ENCODE measurements at places on chromosomes 4 and X.

DNA sequence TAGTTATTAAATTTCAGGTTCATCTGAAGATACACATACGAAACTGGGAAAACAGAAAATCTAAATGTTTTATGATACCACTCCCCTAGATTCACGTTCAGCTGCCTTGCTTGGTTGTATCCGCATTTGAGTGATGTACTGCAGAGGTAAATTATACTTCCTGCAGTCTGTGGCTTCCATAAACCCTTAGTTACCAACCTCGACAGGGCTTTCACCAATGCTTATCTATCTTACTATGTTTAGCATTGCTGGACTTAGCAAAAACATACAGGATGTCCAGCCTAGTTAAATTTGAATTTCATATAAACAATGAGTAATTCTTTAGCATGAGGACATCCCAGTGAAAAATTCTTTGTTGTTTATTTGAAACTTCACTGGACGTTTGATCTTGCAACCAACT, 108.8 kb downstream of the TMA16 start:
- H3K4me3 ChIP-seq: no peak overlapping the region
- no peaks in the 10 kb centered on the region for H3K4me1 ChIP-seq
- H3K27ac ChIP-seq: no peak overlapping the region
- no peaks in the 10 kb centered on the region for H3K36me3 ChIP-seq
- no peaks in the 10 kb centered on the region for H3K27me3 ChIP-seq

DNA sequence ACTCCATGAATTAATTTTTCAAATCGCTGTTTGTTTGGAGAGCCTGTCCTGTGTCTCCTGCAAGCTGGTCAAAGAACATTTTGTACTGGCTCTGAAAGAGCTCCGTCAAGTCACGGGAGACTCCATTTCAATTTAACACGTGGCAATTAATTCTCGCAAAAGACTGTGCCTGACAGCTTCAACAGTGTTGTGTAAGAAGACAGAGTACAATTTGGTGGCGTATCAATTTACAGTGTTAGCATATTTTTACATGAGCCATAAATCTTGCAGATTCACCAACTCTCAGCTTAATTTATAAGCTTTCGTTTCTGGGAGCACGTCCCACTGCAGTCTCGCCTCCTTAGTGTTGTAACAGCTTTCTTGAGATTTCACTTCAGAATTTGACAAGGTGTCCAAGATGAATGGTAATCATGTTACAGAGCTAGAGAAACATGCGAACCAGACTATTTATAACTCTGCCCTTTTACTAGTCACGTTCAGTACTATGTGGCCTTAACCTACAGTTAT, 70.8 kb downstream of the RWDD4 start:
- no peak overlapping the region for H3K4me3 ChIP-seq
- H3K4me1 ChIP-seq: peaks cover 31% of the 10 kb centered on the region
- no peak overlapping the region for H3K27ac ChIP-seq
- DNase-seq: peak; percentile 83
- H3K36me3 ChIP-seq: no peaks in the 10 kb centered on the region
- peaks cover 11% of the 10 kb centered on the region for H3K27me3 ChIP-seq

GRCh38 chr4:40575846-40576245, 53.8 kb downstream of the RBM47 start:
- no peaks in the 10 kb centered on the region for H3K36me3 ChIP-seq
- H3K27me3 ChIP-seq: no peaks in the 10 kb centered on the region
- H3K4me3 ChIP-seq: no peak overlapping the region
- H3K4me1 ChIP-seq: no peaks in the 10 kb centered on the region

DNA sequence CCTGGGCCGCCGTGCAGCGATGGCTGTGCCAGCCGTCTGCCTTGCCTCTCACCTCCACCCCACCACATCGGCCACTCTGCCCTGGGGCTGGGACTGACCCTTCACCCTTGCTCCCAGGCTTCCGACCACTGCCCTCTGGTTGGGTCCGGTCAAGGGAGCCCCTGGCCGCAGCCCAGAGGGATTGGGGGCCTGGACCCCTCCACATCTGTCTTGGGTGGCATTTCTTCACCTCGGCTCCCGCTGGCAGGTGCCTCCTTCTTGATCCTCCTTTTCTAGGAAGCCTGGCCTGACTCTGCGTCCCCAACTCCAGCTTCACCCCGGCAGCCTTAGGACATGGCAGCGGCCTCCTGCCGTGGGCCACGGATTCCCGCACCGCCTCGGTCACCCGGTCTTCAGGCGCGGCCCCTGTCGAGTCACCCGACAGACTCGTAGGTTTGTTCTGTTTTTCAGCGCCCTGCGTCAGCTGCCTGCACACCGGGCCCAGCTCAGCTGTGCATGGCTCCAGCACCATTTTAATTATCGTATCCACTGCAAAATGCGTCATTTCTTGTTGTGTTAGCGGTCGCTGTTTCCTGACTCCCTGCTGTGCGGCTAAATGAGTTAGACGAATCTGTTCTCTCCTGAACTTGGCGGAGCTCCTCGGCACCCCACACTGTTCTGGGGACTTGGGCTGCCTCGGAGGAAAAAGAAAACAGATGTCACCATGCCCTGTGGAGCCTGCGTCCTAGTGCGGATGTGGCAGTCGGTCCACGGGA, 124.0 kb downstream of the FAM53A start:
- H3K36me3 ChIP-seq: no peaks in the 10 kb centered on the region
- H3K4me1 ChIP-seq: peaks cover 24% of the 10 kb centered on the region
- peak; percentile 96 for DNase-seq
- H3K27me3 ChIP-seq: peaks cover 6% of the 10 kb centered on the region
- H3K27ac ChIP-seq: peak overlapping the region; percentile 81
- peak overlapping the region; percentile 14 for H3K4me3 ChIP-seq

GRCh38 chr4:92198711-92199110, 105.1 kb upstream of the GRID2 start:
- no peak overlapping the region for H3K27ac ChIP-seq
- no peak overlapping the region for H3K4me3 ChIP-seq
- H3K36me3 ChIP-seq: no peaks in the 10 kb centered on the region
- no peak for DNase-seq

DNA sequence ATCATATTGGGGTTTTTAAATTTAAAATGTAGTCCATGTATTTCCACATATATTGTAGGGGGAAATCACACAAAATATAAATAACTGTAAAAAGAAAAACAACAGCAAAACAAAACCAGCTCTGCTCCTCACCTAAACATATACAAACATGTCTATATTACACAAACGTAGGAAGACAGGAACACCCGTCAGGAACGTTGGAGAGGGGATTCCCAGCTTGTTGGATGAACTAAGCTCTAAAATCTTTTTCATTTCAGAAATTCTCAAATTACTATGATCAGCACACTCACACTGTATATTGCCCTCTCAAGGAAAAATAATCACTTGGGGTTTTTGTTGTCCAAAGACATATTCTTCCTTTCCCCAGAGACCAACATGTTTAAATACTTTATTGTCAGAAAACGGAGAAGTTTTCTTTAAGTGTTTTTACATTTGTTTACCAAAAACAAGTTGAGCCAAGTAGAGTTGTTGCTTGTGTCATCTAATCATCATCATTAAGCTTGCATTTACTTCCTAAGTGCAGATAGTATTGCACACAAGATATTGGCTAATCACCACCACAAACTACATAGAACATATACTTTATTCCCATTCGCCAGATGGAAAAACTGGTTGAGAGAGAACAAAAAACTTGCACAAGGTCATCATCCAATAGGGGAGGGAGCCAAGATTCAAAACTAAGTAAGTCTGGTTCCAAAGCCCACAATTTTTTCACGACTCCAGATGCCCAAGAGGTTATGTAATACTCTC, 2.4 kb upstream of the TLR10 start:
- no peak for DNase-seq
- no peaks in the 10 kb centered on the region for H3K4me1 ChIP-seq
- H3K27me3 ChIP-seq: no peaks in the 10 kb centered on the region
- H3K4me3 ChIP-seq: no peak overlapping the region
- H3K36me3 ChIP-seq: no peaks in the 10 kb centered on the region
- H3K27ac ChIP-seq: no peak overlapping the region
